Activated T-cell treated with anti-CD3 and anti-CD28 coated beads, Interleukin-2, amount 50 U/mL, for 1 hour (primary cell): ENCODE measurements at places on chromosomes 3 and 15.

- no peak for DNase-seq
Measured at GRCh38 chr3:138675393-138675792, 66.8 kb downstream of the FAIM start.

DNA sequence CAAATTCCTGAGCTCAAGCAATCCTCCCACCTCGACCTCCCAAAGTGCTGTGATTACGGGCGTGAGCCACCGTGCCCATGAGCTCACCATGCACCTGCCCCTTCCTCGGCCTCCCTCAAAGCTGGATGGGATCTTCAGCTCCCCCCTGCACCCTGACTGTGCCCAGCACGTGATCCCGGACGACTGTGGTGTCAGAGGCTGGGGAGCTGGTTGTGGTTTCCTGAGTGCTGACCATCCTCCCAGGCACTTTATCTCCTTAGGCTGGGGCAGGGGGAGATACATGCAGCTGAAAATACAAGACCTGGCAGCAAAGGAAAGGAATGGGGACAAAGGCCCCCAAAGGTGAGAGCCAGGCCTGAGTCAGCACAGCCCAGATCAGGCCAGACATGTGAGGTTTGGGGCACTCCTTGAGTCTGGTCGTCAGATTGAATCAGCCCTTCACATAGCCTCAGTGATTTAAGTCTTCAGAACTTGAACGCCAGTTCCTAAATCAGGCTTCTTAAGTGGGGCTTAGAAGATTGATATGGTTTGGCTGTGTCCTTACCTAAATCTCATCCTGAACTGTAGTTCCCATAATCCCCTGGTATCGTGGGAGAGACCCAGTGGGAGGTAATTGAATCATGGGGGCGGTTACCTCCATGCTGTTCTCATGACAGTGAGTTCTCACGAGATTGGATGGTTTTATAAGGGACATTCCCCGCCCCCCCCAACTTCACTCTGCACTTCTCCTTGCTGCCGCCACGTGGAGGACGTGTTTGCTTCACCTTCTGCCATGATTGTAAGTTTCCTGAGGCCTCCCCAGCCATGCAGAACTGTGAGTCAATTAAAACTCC, 35.8 kb downstream of the PRKCD start:
- peak; percentile 30 for DNase-seq

DNA sequence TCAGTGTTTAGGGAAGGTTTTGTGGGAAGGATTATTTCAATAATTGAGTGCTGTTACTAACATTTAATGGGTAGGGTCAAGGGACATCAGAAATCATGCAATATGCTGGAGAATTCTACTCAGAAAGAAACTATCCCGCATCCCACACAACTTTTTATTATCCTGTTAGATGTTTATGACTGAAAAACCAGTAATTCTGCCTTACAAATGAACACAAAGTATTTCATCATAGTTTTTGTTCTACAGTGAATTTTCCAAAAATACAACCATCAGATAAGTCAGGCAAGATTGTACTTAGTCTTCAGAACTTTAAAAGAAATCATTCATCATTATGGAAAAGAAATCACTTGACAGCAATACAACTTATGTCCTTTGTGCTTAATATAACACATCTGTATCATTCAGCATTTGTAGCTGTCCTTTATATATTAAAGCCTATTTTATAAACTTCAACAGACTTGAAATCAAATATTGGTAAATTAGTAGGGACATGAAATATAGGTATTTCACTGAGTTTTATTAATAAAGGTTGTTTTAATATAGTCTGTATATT, 61.9 kb downstream of the TRPM7 start:
- DNase-seq, result no peak

DNA sequence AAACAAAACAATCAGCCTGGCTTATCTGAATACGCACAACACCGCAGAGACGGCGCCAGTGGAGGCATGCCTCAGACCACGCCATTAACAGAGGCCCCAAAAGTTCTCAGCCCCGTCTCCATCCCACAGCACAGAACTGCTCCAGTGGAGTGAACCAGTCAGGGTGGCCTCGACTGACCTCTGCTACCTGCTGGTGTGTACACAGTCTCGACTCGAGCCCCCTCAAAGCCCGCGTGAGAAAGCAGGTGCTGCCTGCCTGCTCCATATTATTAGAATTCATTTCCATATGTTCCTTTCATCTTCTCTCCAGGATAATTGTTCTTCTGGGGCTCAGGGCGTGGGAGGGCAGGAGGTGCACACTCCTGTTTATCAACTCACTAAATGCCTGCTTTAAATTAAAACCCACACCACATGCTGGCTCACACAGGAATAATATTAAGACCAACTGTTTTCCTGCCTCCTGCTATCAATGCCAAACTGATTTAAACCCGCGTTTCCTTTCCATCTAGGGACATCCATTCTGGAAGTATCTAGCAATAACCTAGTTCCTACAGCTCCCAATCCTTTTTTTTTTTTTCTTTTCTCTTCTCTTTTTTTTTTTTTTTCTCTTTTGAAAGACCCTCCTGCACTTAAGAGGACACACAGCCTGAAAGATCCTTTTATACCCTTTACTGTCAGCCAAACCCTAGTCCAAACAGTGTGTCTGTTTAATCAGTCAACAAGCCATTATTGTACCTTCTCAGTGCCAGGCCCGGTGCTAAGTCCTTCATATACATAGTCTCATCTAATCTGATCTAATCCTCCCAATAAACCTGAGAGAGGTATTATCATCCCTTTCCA, 101.2 kb downstream of the TLE3 start:
- no peak for DNase-seq

GRCh38 chr3:123883111-123883510, 1.0 kb downstream of the MYLK start:
- no peak for DNase-seq

DNA sequence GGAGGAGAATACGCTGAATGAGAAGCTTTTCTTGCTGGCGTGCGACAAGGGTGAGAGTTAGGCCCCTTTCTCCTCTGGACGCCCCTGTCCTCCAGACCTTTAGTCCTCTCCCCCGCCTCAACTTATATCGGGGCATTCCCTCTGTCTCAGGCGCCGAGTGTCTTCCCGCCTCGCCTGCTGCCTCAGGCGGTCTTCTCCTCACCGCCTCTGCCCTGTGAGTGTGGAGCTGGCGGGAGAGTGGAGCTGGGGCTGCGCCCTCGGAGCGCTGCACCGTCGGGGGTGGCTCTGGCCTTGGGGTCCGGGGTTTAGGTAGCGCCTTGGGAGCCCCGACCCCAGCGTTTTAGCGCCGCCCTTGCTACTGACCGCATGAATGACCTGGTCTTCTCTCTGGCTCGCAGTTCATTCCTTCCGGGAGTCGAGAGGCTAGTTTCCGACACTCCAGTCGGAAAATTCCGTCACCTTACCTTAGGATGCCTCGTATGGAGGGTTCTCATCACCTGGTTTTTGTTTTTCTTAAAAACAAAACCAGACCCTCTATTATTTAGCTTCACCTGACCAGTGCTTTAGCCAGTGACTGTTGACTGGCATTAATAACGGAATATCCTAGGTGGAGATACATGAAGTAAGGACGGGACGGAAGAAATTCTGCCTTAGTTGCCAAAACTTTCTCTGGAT, 985 bp downstream of the TRPC1 start:
- no peak for DNase-seq

DNA sequence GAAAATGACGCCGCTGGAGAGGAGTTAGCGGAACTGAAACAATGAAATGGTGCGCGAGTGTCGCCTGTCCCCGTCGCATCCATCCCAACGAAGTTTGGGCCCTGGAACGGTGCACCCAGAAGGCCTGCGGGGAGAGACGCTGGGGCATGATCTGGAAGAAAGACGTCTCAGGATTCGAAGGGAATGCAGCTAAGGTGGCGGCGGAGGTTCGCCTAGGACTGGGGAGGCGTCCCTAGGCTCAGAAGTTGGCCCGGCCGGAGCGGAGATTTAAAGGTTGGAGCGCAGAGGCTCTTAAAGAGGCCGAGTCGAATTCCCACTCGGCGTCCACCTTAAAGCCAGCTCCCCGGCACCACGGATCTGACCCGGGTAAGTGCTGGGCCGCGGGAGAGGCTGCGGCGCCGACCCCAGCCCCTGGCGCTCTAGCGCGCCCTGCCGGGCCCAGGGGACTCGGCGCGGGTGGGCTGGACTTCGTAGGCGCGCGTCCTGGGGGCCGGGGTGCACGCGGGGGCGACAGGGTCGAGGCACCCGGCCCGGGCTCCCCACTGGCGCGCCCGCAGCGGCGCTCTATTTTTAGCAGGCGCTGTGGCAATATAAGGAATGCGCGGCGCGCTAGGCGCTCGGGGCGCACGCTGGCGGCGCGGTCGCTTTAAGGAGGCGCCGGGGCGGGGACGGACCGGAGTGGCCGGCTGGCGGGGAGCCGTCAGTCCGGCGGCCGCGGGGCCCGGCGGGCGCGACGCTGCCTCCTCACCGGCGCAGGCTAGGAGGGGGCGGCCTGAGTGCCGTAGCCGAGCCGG, at the start of gene MRAS:
Gene MRAS (plus strand): TSS at position 620 of the 794 bp plus-strand sequence. CDS start 24,305 bp downstream, outside the sequence.
- DNase-seq, result peak; percentile 45

DNA sequence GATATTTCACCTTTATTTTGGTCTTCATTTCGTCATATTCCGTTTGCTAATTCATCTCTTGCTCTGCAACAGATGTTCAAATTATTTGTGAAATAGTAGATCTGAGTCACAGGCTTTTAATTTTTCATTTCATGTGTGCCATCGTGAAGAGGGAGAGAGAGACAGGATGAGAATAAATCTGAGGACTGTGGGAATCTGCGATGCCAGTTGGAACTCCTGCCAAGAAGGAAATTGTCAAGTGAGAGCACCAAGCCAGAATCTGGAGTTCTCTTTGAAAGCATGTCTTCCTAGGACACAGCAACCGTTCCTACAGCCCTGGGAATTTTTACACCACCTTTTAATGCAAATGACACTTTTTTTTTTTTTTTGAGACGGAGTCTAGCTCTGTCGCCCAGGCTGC, 48.8 kb downstream of the NSMCE3 start:
- no peak for DNase-seq

GRCh38 chr15:64464276-64465005, 4.1 kb downstream of the ZNF609 start:
- DNase-seq, result no peak

DNA sequence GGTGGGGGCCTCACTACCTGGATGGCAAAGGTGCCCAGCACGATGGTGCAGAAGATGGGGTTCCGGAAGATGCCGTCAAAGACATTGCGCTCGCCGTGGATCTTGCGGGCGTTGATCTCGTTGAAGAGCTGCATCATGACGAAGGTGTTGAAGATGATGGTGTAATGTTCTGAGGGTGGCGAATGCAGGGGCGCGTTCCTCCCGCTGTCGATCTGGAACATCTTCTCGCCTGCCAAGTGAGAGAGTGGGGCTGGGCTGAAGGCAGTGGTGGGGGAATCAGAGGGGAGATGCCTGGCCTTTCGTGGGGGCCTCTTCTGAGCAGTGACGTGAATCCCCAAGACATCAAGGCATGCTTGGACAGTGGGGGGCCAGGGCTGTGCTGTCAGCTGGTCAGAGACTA, 19.6 kb upstream of the SEC13 start:
- no peak for DNase-seq

DNA sequence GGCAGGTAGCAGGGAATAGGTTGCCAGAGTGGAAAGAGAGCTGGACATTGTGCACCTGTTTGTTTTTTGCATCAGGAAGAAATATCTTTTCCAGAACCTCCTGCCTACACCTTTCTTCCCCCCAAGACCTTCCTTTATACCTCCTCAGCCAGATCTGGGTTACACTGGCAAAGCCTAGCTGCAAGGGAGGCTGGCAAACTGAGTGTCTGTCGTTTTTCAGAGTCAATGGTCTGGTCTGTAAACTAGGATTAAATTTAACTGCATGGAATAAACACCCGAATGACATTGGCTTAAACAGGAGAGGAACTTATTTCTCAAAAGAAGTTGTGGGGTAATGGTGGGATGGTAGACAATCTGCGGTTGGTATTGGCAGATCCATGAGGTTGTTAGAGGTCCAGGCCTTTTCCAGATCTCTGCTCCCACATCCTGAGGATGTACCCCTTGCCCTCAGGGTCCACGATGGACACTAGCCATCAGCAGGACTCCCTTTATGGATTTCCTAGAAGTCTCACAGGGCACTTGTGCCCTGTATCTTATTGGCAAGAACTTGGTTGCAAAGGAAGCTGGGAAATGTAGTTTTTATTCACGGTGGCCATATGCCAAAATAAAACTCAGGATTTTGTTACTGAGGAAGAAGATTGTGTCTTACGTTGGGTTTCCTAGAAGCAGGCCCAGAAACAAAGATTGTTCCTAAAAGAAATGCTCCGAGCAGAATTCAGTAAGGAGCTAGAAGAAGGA, 3.2 kb upstream of the RARRES1 start:
- DNase-seq, result no peak

DNA sequence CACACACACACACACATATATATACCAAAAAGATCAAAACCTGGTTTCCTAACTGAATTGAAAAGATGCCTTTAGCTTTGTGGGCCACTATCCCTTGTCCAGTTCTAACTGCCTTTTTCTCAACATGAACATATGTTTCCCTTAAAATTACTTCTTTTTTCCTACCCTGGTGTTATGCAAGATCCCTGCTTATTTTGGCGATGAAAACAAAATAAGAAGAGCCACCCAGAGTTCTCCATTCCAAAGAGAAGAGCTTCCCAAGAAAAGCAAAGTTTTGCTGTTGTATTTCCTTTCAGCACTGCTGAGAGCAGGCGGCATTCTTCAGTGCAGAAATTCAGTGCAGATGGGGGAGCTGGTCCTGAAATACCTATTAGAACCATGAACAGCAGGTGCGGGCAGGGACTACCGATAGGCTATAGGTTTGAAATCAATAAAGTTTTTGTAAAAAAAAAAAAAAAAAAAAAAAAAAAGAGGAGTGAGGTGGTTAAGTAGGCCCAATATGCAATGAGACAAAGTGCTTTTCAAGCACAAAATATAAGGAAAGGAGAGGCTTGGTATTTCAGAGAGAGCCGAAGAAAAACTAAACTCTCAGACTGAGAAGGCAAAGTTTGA, 238.0 kb downstream of the FOXP1 start:
- no peak for DNase-seq

DNA sequence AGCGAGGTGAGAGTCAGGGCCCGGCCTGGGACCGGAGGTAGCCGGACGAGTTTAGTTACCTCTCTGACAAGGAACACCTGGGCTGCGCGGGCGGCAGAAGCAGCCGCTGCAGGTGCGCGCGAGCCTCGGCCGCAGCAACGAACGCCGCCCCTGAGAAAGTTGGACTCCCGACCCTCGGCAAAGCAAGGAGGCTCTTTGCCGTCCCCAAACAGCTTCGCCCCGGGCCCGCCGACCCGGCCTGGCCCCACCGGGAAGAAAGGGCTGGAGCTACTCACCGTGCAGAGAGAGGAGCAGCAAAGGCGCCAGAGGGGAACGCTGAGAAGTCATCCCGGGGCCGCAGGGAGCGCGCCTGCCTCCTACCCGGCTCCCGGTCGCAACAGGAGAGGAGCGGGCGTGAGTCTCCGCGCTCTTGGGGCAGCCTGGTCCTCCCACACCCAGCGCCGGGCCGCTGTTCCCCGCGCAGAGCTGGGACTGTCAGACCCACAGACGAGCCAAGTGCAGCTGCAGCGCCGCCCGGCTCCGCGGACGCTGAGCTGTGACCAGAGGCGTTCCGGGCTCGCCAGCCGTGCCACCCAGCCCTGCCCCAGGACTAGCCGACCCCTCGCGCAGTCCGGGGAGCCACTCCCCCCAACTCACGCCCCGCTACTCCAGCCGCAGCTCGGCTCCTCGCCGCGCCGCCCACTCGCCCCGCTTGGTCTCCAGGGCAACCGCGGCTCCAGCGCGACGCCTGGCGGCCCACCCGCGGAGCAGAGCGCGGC, at the start of gene IGSF11:
Gene IGSF11 (minus strand): TSS at position 591 of the 758 bp plus-strand sequence. CDS start 264 bp downstream, at position 327.
- peak; percentile 78 for DNase-seq

GRCh38 chr3:195256639-195257453, 14.1 kb downstream of the XXYLT1 start:
- DNase-seq, result no peak
